GDM1 (cell line): ENCODE measurements at places on chromosomes 3 and 15.

- no peak for DNase-seq
Observed at GRCh38 chr3:119647843-119648575, 12.4 kb downstream of the POPDC2 start.

- DNase-seq, result no peak
Observed at GRCh38 chr3:175316799-175317198, 457.7 kb downstream of the NAALADL2 start.

DNA sequence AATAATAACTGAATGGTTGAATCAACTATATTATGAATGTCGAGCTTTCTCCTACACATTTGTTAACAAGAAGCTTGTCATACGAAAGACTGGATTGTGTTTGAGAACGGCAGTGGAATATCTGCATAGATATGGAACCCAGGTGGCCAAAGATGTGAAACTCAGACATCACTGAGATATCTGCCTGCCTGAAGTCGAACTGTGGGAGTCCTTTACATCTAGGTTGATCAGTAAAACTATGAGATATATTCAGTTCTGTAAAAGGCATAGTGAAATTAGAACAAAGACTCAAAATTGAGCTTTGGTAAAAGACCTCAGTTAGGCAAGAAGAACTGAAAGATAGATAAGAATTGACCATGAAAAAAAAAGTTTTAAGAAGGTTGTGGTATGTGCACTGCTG is 41.5 kb upstream of the TOP2B start:
- no peak for DNase-seq

DNA sequence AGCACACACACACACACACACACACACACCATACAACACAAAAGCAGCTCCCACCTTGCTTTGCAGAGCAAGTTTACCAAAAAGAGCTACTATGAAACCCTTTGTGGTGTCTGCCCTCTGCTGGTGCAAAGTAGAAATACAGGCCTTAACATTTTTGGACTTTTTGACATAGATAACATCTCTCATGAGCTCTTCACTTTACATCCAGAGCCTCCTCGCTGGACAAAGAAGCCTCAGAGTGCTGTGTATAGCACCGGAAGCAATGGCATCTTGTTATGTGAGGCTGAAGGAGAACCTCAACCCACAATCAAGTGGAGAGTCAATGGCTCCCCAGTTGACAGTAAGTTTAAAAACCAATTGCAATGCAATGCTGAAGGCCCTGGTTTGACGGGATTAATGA is 157.9 kb downstream of the CHL1 start:
- DNase-seq, result no peak
